ENCODE measurements at places on chromosomes 7 and 10.

GRCh38 chr10:101389986-101390531, 36.1 kb downstream of the BTRC start:
- no peak for DNase-seq

DNA sequence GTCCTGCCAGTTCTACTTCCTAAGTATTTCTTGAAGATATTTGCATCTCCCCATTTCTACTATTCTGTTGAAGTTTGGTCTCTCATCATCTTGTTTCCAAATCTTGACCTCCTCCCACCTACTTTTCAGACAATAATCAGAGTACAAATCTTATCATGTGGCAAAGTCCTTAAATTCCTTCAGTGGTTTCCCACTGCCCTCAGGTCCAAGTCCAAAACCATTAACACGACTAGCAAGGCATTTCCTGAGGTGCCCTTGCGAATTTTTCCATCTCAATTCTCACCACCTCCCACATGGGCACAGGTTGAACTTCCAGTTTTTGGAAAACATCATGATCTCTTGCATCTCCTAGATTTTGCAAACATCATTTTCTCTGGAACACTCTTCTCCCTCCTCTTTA, 97.2 kb upstream of the CDK1 start:
- no peak for DNase-seq

DNA sequence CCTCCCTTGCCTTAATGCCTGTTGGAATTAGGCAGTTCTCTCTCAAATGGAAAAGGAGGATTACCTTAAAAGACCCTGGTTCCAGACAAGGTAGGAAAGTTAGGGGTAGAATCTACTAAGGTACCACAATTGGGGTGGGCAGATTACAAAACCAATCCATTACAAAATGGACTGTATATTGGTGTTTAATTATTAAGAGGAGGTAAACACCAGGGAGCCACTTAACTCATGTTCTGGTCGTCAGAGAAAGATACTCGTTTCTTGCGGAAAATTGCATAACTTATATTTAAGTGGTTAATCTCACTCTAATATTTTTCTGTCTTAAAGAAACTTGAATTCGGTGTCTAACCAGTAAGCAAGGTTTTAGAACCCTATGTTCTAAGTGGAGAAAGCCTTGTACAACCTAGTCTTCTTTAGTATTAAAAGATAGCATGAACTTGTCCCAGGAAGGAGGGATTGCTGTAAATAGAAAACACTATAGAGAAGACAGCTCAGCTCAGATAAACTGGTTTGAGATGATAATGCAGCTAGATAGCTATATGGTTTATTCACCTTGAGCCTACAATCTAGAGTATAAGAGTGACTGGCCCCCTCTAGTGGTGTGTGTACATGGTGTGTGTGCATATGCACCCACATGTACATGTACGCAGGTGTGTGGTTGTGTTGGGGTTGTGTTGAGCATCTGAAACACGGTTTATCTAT, 58.0 kb upstream of the STRIP2 start:
- peak; percentile 53 for DNase-seq

DNA sequence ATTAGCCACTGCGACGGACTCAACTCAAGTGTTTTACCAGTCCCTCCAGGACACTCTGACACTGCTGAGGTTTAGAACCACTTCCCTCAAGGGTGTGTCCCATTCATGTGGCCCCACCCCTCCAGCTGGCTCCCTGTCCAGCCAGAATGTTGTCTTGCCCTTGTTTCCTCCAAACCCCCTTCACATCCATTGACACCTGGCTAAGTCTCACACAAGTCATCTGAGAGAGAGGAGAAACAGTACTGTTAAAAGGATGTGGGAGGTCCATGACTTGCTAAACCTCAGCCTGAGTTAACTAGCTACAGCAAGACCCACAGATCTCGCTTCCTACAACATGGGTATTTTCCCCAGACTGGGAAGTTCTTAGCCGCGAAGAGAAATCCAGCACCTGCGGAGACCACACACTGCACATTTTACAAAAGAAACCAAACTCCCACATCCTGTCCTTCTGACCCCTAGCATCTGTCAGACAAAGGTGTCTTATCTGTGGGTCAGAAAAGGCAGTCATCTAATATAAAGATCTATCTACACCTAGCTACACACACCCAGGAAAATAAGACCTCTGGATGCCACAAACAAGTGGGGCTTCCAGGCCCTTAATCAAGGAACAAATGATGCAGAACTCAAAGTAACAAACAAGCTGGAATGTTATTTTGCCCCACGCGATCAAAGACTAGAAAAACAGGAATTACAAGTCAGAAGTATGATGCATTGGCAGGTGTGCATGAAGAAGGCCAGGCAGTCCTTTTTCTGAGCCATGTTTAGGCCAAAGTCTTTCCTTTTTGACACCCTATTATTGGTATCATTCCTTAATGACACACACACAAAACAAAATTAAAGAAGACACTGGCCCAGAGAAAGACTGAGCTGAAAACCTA, 13.9 kb downstream of the OSBPL3 start:
- DNase-seq, result no peak

GRCh38 chr7:27163288-27164044, 1.9 kb downstream of the HOXA9 start:
- no peak for DNase-seq

DNA sequence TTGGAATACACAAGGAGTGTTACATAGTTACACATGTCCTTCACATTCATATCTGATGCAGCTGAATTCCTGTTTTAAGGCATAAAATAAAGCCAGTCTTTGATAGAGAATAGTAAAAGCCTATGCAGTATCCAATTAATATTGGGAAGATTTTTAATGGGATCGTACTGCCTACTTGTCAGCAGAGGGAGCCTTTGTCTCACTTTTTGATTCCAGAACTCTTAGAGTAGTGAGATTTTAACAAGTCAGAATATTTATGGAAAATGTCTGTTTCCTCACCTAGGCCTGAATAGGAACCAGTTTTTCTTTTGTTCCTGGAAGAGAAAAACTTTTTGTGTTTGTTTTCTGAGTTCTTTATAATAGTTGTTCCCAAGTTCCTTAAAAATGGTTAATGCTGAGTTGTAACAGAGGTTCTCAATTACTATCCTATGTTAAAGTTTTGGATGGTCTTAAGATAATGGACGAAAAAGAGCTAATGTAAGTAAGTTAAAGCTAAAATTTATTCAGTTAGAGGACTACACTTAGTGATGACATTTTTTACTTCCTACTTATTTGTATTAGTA, 114.0 kb downstream of the BBS9 start:
- DNase-seq, result no peak

DNA sequence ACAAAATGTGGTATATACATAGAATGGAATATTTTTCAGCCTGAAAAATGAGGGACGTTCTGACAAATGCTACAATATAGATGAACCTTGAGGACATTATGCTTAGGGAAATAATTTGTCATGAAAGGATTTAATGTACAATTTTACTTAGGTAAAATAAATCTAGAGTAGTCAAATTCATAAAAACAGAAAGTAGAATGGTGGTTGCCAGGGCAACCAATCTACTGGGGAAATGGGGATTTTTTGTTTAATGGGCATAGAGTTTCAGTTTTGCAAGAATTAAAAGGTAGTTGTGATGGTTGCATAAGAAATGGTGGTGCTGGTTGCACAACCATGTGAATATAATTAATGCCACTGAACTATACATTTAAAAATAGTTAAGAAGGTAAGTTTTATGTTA, 296.0 kb upstream of the SP4 start:
- no peak for DNase-seq

DNA sequence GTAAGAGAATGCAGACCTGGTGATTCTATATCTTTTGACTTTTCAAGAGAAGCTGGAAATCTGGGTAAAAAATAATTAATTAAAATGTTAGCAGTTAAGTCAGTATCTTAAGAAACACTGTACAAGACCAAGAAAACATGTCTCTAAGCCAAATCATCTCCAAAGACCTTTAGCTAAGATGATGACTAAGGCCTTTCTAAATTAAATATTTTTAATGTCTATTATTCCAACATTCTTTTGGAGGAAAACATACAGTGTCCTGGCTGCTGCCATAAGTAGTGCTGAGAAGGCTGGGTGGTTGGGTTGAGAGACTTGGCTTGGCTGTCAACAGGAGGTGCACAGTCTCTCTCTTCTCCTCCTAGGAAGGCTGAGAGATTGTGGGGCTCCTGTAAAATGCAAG, 20.3 kb downstream of the STARD3NL start:
- no peak for DNase-seq

GRCh38 chr10:1643908-1644179, 93.5 kb downstream of the ADARB2 start:
- DNase-seq, result no peak

DNA sequence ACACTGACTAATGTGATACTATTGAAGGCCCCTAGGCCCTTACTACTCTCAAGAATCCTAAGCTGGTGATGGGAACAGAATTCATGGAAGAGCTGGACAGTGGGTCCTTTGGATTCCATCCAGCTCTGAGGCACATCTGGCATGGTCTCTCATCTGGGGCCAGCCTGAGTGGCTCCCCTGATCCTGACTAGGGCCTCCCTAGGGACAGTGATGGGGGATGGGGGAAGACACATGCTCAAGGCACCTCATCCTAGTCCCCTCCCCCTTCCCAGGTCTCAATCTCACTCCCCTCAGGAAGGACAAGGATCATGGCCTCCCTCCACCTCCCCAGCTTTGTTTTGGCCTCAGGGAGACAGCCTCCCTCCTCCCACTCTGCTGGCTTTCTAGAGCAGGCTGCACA, 1.8 kb downstream of the KCNIP2 start:
- DNase-seq, result no peak

- no peak for DNase-seq
Observed at GRCh38 chr7:51827631-51828030, 511.0 kb upstream of the COBL start.

- no peak for DNase-seq
Observed at GRCh38 chr10:3770611-3771110, 14.3 kb downstream of the KLF6 start.

GRCh38 chr7:39211581-39211980, 233.9 kb downstream of the POU6F2 start:
- DNase-seq, result no peak

DNA sequence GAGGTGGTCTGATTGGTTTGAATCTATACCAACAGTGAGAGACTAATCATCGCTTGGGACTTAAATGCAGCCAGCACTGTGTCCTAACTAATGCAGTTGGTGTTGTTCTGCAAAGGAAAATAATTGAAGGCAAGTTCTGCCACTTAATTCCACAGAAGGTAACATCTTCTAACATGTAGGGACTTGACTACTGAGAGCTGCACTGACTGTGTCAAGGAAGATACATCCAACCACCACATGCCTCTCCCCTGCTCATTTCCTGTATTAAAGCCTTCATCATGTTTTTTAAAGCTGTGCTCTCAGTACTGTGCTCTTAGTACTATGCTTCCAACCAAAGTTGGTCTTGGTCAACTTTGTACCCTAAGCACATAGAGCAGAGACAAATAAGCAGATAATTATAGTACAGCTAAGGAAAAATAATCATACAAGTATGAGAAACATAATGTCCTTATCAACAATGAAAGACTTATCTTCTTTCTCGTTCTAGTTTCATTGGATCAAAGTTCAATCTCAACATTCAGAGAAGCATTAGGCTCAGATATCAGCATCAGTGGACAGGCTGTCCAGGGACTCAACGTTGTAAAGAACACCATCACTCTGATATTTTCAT, 2.8 kb upstream of the CYP3A4 start:
- DNase-seq, result no peak

DNA sequence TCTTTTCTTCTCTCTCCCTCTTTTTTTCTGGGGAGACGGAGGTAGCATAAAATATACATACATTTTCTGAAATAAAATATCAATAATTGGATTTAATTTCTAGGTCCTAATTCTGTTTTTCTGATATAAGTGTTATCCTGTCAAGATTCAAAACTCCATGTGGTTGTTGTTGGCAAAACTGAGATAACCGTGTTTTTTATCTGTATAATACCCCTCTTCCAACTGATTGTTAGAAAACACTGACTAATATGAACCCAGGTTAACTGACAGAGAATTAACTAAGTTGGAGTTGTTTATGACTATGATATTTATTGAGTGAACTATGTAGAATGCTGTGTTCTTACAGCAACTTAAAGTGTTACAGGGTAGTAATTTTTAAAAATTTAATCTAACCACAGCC, 236.5 kb upstream of the KAT6B start:
- DNase-seq, result no peak

GRCh38 chr10:122123186-122123585, 134.2 kb downstream of the TACC2 start:
- no peak for DNase-seq

GRCh38 chr7:104980841-104981671, 32.9 kb upstream of the KMT2E start:
- no peak for DNase-seq

DNA sequence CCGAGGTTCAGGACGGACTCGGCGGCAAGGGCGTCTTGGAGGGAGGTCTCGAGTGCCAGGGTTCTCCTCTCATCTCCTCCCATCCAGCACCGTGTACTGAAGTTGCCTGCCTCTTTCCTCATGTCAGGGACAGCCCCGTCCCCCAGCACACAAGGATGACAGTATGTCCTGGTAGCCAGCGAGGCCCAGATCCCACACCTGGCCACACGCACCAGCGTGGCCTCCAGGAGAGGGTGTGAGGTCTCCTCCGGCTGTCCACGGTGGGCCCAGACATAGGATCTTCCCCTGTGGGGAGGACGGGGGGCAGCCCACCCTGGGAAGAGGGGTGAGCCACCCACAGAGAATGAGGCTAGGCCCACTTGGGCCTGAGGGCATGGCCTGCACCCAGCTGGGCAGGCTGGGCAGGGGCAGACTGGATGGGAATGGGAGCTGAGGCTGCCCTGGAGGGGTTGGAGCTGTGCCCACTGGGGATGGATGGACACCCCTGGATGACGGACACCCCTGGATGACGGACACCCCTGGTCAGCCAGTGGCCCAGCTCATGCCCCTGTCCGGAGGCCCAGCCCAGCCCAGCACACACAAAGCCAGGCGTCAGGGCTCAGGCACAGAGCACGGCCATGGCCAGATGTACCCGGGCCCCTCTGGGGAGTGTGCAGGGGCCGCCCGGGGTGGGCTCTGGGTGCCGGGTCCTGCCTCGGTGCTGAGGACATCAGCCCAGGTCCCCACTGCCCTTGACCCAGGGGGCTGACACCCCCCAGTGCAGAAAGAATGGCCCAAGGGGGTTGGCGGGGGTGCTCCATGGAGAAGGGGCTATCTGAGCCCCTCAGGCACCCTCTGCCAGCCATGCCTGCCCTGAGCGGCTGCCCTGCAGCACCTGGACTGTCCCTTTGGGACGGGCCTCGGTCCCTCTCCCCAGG, 30.9 kb upstream of the CFAP46 start:
- DNase-seq, result no peak

DNA sequence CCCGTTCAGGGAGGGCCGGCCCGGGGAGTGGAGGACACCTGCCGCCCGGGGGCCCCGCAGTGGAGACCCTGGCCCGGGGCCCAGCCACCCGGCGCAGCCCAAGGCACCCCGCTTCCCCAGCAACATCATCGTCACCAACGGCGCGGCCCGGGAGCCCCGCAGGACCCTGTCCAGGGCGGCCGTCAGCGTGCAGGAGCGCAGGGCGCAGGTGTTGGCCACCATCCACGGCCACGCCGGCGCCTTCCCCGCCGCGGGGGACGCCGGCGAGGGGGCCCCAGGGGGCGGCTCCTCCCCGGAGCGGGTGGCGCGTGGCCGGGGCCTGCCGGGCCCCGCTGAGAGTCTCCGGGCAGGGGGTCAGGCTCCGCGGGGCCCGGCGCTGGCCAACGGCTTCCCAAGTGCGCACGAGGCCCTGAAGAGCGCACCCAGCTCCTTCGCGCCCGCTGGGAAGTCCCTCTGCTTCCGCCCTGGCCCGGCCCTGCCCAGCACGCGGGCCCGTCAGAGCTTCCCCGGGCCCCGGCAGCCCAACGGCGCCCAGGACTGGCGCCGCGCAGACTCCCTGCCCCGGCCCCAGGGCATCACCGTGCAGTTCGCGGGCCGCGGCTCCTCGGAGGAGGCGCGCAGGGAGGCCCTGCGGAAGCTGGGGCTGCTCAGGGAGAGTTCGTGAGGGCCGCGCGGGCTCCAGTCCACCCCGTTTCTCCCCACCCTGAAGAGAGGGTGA, 46.7 kb downstream of the PROSER2 start:
- no peak for DNase-seq
